ENCODE measurements at places on chromosomes 11 and 22.

DNA sequence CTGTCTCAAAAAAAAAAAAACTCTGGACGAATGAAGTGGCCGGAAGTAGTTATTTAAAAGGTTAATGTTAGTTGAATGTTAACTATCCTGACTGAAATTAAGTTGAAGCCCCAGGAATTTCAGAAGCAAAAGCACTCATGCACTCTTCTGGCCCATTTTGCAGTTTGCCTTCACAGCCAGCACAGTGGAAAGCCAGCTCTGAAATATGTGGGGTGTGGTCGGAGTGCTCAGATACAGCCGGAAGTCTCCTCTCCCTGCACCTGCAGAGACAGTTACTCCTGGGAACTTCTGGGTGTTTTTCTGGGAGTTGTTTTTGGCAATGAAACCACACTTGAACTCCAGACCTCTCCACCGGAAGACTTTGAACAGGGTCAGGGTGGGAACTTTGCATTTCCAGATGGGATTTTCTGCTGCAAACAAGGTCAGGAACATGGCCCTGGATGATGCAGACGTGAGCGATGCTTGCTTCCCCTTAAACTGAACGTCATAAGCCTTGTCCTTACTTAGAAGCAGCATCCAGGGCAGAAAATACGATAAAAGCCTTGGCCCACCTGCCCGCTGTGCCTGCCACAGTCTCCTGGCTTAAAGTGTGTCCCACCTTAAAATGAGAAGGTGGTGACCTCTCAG lies 21.5 kb upstream of the CABP2 start:
- no peak for DNase-seq

GRCh38 chr22:43465291-43466015 lies 53.6 kb downstream of the MPPED1 start:
- DNase-seq, result no peak

DNA sequence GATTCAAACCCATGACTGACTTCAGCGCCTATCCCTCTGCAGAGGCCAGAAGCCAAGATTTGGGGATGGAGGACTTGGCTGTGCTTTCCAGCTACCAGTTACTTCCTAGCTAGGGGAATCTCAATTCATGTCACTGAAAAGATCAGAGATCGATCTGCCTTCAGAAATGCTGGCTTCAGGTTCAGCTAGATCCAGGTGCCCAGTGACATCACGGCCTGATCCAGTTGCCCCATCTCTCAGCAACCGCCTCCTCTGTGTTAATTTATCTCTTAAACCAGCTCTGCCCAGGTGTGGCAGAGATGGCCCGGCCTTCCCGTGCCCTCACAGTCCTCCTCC lies 24.2 kb downstream of the CYTH4 start:
- DNase-seq, result no peak

- no peak for DNase-seq
These were observed 48.2 kb downstream of the SGSM3 start for GRCh38 chr22:40418366-40419201.

DNA sequence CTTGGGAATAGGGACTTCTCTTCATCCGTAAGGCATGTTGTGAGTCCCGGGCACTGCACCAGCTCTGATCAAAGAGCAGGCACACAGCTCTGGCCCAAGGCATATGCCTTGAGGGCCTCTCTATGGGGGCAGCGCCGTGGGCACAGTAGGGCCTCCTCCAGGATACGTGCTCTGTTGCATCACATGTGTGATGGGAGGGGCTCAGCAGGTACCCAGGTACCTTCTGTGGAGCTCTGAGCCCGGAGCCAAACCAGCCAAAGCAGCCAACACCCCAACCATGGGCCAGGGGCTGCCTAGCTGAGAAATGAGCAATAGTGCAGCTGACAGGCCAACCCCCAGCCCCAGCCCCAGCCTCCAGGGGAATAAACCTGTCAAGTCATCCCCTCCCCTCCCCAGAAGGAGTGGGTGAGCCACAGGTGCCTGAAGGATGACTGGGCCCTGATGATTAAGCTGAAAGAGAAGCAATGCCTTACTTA lies 79.7 kb upstream of the SHISAL1 start:
- DNase-seq, result no peak

DNA sequence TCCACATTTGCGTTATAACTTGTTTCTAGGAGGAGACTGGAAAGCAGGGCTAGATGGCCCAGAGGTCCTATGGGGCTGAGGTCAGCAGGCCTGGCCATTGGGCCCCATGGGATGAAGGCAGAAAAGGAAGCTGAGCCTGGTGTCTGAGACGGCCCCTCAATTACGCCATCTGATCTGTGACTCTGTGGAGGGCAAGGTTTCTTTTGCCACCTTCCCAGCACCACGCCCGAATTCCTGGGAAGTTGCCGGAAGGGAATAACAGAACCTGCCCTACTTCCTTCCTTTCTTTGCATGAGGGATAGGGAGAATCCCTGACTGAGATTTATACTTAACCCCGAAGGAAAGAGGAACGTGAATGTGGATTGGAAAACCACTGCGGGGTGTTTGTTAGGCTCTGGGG lies 118.1 kb downstream of the MPPED1 start:
- no peak for DNase-seq

GRCh38 chr11:1837171-1838076 lies 1.4 kb upstream of the TNNI2 start:
- peak; percentile 56 for DNase-seq

- DNase-seq, result no peak
These were observed 17.3 kb downstream of the TRMU start for GRCh38 chr22:46352691-46353386.

GRCh38 chr11:122807731-122808477 lies 30.4 kb upstream of the CRTAM start:
- DNase-seq, result no peak

DNA sequence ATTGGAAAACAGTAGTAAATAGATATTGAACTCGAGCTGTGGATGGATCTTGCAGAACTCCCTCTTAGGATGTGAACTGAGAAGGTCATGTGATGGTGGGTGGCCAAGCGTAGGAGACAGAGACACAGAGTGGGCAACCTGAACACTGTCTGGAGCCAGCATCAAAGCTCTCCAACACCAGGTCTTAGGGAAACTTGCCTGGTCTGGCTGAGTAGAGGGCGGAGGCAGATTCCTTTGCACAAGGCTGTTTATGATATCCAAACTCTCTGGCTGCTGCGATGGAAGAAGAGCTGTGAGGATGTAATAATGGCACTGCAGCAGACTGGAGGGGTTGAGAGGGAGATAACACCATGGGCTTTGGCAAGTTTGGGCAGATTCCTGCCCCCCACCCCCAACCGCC lies 10.1 kb downstream of the NAV2 start:
- DNase-seq, result no peak

GRCh38 chr11:75668451-75669297 lies at the start of gene MAP6:
MAP6 (minus strand) TSS chr11:75669038; CDS start chr11:75668369, 669 bp downstream.
- DNase-seq, result no peak

- no peak for DNase-seq
These were observed 3.0 kb downstream of the RSPH14 start for GRCh38 chr22:23138584-23139435.

DNA sequence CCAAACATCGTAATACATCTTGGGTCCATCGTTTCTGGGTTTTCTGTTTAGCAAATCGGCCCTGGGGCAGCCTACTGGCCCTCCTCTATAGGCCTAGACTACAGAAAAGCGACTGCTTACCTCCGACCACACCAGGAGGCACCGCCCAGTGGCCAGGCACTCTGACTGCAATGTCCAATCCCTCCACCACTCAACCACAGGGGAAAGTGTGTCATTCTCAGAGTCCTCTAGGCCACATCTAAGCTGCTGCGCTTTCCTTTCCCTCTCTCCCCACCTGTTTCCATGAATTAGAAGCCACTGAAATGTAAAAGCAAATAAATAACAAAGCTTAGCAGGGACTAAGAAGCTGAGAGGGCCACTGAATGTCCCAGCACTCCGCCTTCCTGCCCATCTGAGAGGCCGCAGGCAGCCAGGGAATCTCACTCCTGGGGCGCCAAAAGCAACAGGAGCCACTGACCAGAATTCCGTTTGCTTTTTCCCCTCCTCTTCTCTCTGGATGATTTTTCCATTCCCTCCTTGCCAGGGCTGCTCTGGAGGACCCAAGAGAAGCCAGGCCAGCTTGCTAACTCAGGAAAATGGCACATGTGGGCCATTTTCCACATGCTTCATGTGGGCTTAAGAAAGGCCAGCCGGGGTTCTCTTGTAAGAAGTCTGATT lies 50.1 kb upstream of the FLI1 start:
- DNase-seq, result no peak

DNA sequence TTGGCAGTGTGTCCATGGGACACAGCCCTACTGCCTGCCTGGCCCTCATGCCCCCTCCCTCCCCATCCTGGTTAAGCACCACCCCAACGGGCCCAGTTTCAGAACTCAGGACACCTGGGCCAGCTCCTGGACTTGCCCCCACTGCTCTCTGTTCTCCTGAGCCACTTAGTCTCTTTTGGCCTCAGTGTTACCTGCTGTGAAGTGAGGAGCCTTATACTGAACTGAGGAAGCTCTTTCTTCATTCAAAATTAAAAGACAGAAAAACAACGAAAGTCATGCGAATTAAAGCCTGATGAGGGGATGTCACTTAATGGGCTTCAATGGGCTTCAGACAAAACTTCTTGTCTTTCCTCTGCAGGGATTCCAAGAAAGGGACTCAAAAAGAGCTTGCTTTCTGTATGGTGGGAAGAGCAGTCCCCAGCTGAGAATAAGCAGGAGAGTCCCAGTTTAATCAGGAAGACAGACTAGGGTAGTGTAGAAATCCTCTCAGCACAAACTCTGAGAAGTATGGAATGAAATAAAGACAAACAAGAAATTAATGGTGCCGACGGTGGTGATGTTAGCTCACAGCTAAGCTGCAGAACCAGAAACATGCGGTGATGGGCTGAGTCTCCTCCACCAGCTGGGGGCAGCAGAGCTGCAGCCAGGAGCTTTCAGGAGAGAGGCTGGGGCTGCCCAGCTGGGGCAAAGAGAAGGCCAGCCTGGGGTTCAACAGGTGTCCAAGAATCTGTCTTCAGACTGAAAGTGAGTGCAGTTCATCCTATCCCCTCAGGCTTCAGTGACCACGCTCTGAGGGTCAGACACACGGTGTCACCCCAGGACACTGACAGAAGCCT lies 101.0 kb downstream of the GGTLC2 start:
- DNase-seq, result no peak

DNA sequence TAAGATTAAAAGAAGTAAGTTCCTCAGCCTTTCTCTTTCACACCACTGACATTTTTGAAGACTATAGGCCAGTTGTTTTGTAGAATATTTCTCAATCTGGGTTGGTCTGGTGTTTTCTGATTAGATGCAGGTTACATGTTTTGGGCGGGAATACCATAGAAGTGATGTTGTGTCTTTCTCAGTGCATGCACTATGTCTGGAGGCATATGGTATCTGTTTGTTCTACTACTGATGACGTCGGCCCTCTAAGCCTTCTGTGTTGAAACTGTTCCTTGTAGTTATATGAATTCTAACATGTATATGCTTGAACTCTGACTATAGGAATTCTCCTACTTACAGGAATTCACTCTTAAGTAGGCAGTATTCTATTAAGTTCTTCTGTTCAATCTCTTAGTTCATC lies 21.6 kb downstream of the ZFTA start:
- no peak for DNase-seq

DNA sequence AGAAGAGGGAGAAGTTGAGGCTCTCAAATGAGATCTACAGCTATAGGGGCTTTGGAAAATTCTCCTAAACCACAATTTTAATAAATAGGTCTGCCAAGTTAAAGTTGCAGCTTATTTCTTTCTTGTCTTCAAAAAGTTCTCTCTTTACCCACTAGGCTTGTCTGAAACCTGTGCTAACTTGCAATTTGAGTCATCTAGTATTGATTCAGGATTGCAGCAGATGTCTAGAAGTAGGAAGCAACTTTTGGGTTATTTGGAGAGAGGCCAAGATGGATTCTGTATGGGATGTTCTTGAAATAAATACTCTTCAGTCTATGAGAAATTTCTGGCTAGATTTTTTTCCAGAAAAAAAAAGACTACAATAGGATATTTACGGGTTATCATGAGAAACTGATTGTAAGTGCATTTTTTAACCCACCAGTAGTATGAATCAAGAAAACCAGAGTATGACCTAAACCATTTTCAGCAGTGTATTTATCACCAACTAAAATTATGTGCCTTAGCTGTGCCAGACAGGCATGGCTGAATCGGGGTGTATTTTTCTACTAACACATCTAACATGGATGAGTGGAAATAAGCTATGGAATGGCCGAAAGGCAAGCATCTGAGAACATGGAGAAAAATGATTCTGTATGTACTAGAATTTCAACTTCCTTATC lies 4.9 kb upstream of the RAB38 start:
- DNase-seq, result no peak

GRCh38 chr11:26319906-26320305 lies 12.0 kb upstream of the ANO3 start:
- no peak for DNase-seq

GRCh38 chr11:12692229-12693075 lies 18.2 kb downstream of the TEAD1 start:
- no peak for DNase-seq

DNA sequence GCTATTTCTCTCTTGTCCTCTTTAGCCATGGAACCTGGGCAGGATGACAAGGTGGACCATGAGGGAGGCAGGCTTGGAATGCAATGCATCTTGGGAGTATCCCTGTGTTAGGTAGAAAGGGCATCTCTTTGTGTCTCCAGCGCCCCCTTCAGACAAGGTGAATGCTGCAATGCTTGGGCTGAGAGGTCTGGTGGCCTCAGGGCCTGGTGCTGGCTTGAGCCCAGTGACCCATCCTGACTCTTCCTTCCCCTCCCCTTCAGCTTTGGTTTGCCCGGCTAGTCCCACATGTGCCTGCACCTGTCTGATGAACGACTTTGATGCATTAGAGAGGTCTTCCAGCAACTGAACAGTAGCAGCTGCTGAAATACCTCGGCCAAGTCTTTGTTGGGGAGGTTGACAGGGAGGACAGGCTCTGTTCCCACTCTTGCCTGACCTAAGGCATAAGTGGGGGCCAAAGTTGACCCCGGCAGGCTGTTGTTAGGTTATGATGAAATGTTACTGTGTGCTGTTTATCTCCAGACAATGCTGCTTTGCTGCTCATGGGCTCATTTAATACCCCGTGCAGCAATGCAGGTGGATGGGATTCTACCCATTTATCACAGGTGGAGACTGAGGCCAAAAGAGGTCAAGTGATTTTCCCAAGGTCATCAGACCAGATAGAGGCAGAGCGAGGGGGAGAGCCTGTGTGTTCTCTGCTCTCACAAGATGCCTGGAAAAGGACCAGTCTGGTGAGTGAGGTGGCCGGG lies 22.5 kb downstream of the MYO18B start:
- DNase-seq, result no peak

DNA sequence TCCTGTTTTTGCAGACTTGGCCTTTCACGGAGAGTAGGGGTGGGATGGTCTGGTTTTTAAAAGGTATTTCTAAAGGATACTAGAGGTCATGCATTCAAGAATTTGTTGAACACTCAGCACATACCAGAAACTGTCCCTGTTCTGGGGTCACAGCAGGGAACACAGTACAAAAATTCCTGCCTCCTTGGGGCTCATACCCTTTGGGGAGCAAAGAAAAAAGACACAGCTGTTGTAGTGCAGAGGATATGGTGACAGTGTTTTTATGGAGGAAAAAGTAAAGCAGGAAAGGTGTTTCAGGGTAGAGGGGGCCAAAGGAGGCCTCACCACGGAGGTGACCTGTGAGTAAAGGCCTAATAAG lies 8.4 kb downstream of the SLC3A2 start:
- no peak for DNase-seq

GRCh38 chr11:673866-674265 lies 21.2 kb downstream of the DEAF1 start:
- no peak for DNase-seq
